ENCODE measurements at places on chromosomes 3 and 15. TPM values are rescaled to one million over a fixed set of nuclear protein-coding genes. Genes with fewer than 3 reads are reported as not detected.

GRCh38 chr15:63530235-63530634 lies 25.8 kb downstream of the USP3 start:
- DNase-seq, result no peak
- no peak overlapping the region for H3K4me3 ChIP-seq
- no peaks in the 10 kb centered on the region for H3K27me3 ChIP-seq
- peaks cover 10% of the 10 kb centered on the region for H3K4me1 ChIP-seq
- no peak overlapping the region for H3K27ac ChIP-seq
- H3K36me3 ChIP-seq, result no peaks in the 10 kb centered on the region

ACTC1 gene
- 3,379 TPM for total RNA-seq

- no peaks in the 10 kb centered on the region for H3K36me3 ChIP-seq
- H3K4me3 ChIP-seq, result no peak overlapping the region
- DNase-seq, result no peak
- H3K27me3 ChIP-seq, result no peaks in the 10 kb centered on the region
- no peak overlapping the region for H3K27ac ChIP-seq
- no peaks in the 10 kb centered on the region for H3K4me1 ChIP-seq
These were observed 8.5 kb upstream of the UBXN7 start for GRCh38 chr3:196440696-196441095.

DNA sequence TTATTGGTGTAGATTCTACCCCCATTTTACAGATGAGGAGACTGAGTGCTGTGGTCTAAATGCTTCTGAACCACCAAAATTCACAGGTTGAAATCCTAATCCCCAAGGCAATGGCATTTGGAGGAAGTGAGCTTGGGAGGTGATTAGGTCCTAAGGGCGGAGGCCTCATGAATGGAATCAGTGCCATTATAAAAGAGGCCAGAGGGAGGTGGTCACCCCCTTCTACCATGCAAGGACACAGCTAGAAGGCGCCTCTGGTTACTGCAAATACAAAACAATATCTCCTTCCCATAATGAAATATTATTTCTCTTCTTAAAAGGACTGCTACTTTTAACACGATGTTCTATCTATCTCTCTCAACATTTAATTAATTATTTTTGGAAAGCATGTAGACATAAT lies 223.5 kb downstream of the NEK10 start:
- H3K27ac ChIP-seq, result no peak overlapping the region
- no peak for DNase-seq
- H3K27me3 ChIP-seq, result no peaks in the 10 kb centered on the region
- no peak overlapping the region for H3K4me3 ChIP-seq

GRCh38 chr3:31227131-31227562 lies 305.6 kb upstream of the STT3B start:
- no peak for DNase-seq
- no peaks in the 10 kb centered on the region for H3K36me3 ChIP-seq
- H3K27ac ChIP-seq, result no peak overlapping the region
- no peaks in the 10 kb centered on the region for H3K27me3 ChIP-seq
- no peaks in the 10 kb centered on the region for H3K4me1 ChIP-seq
- H3K4me3 ChIP-seq, result no peak overlapping the region

- peaks cover 16% of the 10 kb centered on the region for H3K4me1 ChIP-seq
- H3K36me3 ChIP-seq, result no peaks in the 10 kb centered on the region
- no peak for DNase-seq
- peak overlapping the region; percentile 19 for H3K27ac ChIP-seq
These were observed 123.0 kb downstream of the PEAK1 start for GRCh38 chr15:77296773-77297337.

GRCh38 chr3:21745966-21746365 lies 5.0 kb downstream of the ZNF385D start:
- H3K27ac ChIP-seq, result no peak overlapping the region
- H3K27me3 ChIP-seq, result no peaks in the 10 kb centered on the region
- H3K4me3 ChIP-seq, result no peak overlapping the region
- H3K4me1 ChIP-seq, result no peaks in the 10 kb centered on the region
- no peaks in the 10 kb centered on the region for H3K36me3 ChIP-seq

DNA sequence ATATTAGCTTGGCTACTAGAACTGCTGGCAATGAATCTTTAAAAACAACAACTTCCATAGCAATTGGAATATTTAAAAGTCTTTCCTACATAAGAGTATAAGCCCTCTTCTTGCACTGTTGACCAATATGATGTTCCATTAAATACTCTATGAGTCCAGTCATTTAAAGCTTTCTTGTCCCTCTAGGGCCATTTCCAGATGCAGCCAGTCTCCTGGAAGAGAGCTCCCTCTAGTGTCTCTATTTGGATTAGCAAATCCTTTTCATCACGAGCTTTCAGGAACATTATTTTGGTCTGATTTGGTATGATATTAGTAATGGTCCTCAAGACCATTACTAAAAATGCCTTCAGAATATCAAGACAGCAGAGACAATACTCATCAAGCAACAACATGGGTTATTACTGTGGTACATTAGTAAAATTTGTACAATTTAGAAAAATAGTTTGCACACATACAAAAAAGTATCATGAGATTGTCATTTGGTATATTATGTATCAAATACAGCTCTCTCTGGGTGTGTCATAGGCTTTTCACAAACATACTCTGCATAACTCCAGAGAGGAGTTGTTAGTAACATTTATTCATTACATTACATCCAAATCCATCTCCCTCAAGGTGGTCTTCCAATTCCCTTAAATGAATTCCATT lies 101.3 kb downstream of the DPH6 start:
- no peaks in the 10 kb centered on the region for H3K4me1 ChIP-seq
- no peaks in the 10 kb centered on the region for H3K36me3 ChIP-seq
- DNase-seq, result no peak

GRCh38 chr3:14831916-14832450 lies 13.2 kb downstream of the FGD5 start:
- DNase-seq, result no peak
- H3K4me1 ChIP-seq, result no peaks in the 10 kb centered on the region
- no peak overlapping the region for H3K27ac ChIP-seq
- no peak overlapping the region for H3K4me3 ChIP-seq

EXD1 gene
- total RNA-seq, result not detected

GRCh38 chr3:11260460-11260859 lies 11.7 kb upstream of the ATG7 start:
- no peaks in the 10 kb centered on the region for H3K36me3 ChIP-seq
- DNase-seq, result no peak
- H3K27ac ChIP-seq, result no peak overlapping the region
- no peak overlapping the region for H3K4me3 ChIP-seq

DNA sequence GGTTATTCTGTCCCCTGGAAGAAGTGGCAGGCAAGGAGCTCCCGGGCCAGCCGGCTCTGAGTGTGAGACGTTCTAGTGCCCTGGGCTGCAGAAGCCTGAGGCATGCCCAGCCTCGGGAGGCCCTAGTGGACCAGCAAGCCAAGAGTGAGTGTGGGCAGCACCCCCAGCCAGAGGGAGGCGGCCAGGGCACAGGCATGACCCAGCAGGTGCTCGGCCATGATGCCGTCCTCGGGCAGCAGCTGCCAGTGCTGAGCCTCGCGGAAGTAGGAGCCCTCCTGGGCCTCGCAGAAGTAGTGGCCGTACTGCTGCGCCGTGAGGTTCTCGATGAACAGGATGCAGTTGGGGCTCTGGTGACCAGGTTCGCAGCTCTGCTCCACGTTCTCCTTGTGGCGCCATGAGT lies 23.3 kb downstream of the SEMA7A start:
- H3K36me3 ChIP-seq, result no peaks in the 10 kb centered on the region
- H3K27ac ChIP-seq, result no peak overlapping the region
- no peak for DNase-seq
- no peaks in the 10 kb centered on the region for H3K27me3 ChIP-seq
- H3K4me1 ChIP-seq, result no peaks in the 10 kb centered on the region

FRMD4B gene
- total RNA-seq, result 4.0 TPM

DNA sequence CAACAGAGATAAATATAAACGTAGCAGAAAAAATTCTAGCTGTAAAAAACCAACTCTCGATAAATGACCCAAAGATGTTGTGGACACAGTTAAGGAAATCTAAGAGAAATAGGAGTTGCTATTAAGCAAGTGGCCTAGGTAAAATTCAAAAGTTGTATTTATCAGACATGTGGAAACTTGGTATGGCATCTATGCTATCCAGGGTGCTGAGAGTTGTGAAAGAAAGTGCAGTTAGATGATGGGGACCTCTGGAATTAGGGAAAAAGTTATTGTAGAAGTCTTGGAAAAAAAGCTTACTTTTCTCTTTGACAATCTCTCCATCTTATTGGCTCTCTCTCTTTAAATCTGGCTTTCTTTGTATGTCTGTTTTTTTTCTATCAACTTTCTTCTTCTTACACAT lies 1090.9 kb downstream of the TBL1XR1 start:
- no peaks in the 10 kb centered on the region for H3K27me3 ChIP-seq
- H3K27ac ChIP-seq, result no peak overlapping the region
- H3K36me3 ChIP-seq, result no peaks in the 10 kb centered on the region
- H3K4me1 ChIP-seq, result no peaks in the 10 kb centered on the region
- no peak overlapping the region for H3K4me3 ChIP-seq
- DNase-seq, result no peak

DNA sequence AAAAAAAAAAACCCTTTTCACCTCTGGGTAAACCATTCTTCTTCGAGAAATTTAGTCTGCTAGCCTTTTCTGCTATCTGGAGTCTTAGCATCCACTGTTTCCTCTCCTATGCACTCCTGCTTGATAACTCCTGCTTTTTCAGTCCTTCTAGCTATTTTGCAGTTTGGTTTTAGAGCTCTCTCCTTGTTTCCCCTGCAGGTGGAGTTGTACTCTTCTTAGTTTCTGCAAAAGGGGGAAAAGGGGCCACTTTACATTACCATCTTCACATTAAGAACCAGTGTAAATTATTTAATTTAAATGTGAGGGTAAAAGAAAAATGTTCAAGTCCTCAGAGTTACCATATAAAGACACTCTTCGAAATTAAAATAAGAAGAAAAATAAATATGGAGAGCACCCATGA lies 23.6 kb upstream of the MYLK start:
- no peaks in the 10 kb centered on the region for H3K27me3 ChIP-seq
- H3K27ac ChIP-seq, result no peak overlapping the region
- DNase-seq, result no peak
- no peaks in the 10 kb centered on the region for H3K36me3 ChIP-seq

DNA sequence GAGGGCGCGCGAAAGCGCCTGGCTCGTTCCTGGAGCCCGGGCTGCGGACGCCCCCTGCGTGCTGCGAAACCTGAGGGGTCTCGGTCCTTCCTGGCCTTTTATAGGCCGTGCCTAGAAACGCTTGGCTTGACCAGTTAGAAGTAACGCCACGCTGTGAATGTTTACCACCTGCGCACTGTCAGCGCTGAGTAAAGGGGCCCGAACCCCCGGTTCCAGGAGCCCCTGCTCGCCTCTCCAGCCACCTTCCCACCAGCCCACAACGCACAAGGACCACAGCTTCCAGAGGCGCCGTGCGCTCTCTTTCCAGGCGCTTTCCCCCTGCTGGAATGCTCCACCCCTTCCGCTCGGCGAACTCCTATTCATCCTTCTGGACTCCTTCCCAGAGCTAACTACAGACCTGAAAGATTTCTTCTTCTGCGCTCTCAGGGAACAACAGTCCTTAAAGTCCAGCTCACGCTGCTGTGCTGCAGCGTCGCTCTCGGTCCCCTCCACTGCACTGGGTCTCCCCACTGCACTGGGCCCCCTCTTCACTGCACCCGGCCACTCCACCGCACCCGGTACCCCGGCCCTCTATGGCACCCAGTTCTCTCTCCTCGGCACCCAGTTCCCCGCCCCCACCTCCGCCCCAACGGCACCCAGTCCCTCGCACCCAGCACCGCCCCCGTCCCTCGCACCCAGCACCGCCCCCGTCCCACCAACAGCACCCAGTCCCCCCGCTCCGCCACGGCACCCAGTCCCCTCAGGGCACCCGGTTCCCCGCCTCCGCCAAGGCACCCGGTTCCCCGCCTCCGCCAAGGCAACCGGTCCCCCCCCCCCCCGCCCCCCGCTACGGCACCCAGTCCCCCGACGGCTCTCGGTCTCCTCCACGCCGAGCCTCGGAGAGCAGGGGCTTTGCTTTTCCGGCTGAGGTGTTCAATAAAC lies 69.8 kb downstream of the SQOR start:
- H3K36me3 ChIP-seq, result no peaks in the 10 kb centered on the region
- no peak overlapping the region for H3K27ac ChIP-seq
- peaks cover 6% of the 10 kb centered on the region for H3K4me1 ChIP-seq

DPPA4 gene
- not detected for total RNA-seq

PDZRN3 gene
- 18.5 TPM for total RNA-seq

TRH gene
- total RNA-seq, result not detected

- DNase-seq, result no peak
- no peaks in the 10 kb centered on the region for H3K36me3 ChIP-seq
- H3K27ac ChIP-seq, result no peak overlapping the region
- no peaks in the 10 kb centered on the region for H3K27me3 ChIP-seq
- H3K4me1 ChIP-seq, result no peaks in the 10 kb centered on the region
These were observed 215.1 kb upstream of the CNTN4 start for GRCh38 chr3:1883534-1883933.

DNA sequence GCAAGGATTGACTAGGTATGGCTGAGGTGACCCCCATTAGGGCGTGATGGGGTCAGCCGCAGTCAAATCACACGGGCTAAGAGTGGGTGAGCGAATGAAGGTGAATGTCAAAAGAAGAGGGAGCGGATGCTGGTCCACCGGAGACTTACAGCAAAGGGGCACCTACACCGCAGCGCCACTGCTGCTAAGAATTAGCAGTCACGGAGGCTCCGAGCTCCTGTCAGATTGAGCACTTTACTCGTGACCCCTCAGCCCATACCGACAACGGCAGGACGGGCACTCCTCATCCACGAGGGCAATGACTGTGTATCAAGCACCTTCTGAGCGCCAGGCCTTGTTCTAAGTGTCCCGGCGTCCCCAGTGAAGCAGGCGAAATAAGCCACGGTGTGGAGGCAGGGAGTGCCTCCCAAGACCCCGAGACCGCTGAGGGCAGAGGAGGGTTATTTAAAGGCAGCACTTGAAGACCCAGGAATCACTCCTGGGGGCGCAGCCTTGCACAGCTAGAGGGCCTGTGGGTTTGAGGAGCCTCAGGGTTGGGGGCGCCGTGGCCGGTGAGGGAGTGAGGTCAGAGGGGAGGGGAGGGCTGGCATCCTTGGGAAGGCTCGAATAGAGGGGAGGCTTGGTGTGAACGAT lies 61.6 kb upstream of the GATA2 start:
- H3K4me3 ChIP-seq, result no peak overlapping the region
- no peaks in the 10 kb centered on the region for H3K36me3 ChIP-seq
- H3K27me3 ChIP-seq, result peaks cover 10% of the 10 kb centered on the region
- no peak for DNase-seq
- H3K4me1 ChIP-seq, result peaks cover 4% of the 10 kb centered on the region
